ENCODE measurements at places on chromosomes 5 and 9. TPM values are rescaled to one million over a fixed set of nuclear protein-coding genes. Genes with fewer than 3 reads are reported as not detected.
A peak's percentile ranks its signal among the peaks of the same experiment; 100 is the strongest.

DNA sequence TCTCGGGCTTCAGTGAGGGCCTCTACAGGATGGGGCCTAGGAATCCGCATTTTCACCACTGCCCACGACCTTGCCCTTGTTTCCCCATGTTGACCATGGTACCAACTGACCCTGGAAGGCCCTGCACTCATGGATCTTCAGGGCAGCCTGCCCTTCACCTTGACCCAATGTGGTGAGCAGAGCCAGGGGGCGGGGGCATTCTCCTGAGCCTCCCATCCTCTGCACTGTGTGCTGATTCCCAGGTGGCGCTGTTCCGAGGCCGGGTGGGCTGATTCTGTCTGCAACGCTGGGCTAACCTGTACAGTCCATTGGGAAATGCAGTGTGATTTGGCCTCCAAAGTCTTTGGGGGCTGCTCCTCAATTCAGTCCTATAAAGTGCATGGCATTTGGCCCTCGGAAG lies 68.7 kb downstream of the SHB start:
- DNase-seq: no peak

DNA sequence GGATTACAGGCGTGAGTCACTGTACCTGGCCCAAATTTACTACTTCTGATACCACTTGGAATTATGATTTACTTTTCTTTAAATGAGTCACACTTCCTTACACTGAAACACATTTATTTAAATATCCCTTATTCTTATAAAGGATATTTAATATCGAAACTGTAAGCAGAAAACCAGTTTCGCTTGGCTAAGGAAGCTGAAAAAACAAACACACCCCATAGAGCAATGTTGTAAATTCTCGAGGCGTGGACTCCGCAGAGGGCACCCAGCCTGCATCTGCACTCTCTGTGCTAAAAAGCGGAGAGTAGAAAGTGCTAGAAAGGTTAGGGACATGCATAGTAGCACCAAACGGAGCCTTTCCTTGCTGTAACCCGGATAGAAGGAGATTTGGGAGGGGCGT lies 86.5 kb downstream of the HMCN2 start:
- no peak for DNase-seq

DNA sequence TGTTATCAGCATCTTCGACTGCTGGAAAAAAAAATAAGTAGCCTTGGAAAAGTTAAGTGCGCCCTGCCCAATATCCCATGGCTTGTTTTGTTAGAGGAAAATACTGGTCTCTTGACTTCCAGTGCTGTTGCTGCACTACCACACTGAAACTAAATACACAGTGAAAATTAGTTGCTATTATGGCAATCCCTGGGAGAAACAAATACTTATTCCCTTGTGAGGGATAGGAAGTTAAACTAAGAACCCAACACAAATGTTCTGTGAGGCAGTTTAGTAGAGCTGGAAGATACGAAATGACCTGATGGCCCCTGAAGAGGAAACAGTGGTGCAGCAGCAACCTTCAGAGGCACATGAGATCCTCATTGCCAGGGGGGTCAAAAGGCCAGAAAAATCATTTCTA lies 164.0 kb downstream of the ARL15 start:
- DNase-seq: no peak

DNA sequence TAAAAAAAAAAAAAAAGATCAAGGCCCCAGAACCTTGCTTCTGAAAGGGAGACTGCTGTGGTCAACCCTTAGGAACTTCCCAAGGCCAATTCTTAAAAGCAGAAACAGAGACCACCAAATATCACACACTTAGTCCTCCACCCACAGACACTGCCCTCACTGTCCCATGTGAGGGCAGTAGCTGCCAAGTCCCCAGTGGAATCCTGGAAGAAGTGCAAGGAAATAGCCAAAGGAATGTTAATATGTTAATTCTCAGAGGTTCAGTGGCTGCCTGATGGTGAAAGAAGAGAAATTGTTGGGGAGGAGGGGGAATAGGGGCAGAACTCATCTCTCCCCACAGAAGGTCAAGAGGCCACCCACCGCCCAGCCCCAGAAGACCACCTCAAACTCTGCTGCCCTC lies 23.1 kb downstream of the FSTL4 start:
- no peak for DNase-seq

GRCh38 chr9:78115073-78115472 lies 83.5 kb upstream of the GNAQ start:
- DNase-seq: no peak

DNA sequence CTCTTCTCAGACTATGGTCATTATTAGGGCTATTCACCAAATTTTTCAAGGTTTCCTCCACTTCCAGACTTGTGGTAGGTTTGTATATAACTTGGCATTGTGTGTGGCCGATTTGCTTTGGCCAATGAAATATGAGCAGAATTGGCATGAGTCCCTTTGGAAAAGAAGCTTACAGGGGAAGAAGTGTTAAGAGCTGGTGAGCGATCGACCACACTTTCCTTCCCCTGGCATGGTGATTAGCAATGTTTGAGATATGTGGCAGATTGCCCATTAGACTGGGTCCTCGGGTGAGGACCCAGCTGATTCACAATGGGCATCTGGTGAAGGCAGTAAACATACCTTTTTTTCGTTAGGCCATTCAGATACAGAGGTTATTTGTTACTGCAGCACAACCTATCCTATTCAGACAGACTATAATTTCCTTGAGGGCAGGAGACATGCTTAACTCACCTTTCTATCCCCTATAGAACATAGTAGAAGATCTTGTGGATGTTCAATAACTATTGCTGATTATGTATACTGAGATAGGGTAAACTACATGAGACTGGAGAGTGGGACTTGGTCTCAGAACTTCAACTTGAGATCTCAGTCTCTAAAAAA lies 62.8 kb upstream of the KLF9 start:
- DNase-seq: no peak

DNA sequence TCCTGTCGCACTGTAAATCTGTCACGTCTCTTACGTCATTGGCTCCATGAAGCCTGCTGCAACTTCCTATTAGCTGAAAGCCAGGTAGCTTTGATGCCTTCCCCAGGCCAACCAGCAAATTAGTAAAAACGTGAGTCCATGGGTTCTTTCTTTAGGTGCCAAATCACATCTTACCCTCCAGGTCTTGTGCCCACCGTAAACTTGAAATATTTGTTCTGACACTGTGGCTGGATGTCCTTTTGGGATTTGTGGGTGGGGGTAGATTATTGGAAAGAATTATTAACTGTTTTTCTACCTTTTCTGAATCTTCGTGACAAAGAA lies 172.8 kb downstream of the NR3C1 start:
- no peak for DNase-seq

DNA sequence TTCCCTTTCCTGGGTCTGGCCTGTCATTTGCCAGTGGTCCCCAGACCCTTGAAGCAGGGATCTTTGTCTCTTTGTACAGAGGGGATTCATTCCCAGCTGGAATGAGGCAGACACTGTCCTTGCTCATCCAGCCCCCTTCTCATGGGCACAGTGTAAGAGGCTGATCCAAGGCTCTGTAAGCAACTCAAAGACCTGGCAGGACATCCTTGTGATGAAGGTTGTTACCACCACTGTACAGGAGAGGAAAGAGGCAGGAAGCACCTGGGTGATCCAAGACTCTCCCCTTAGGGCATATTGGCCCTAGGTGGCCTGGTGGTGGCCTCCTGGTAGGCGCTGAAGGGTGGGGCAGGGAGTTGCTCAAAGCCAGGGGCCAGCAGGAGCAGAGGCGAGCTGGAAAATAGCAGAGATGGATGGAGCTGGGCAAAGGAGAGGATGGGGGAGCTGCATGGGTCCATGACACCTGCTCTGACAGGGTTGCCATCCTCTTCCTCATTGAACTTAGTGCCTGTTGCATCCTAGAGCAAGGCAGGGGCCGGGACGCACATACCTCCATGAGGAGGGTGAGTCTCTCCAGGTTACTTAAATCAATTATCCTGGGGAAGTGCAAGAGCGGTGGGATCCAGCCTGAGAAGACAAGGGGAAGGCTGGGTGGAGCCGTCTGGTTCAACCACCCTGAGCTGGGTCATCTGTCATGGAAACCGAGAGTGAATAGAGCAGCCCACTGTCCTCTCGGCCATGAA lies 9.8 kb upstream of the GADD45G start:
- no peak for DNase-seq

GRCh38 chr9:77708064-77708815 lies 60.1 kb upstream of the GNA14 start:
- no peak for DNase-seq

- DNase-seq: no peak
Measured at GRCh38 chr9:6567140-6567591, 78.4 kb downstream of the GLDC start.

DNA sequence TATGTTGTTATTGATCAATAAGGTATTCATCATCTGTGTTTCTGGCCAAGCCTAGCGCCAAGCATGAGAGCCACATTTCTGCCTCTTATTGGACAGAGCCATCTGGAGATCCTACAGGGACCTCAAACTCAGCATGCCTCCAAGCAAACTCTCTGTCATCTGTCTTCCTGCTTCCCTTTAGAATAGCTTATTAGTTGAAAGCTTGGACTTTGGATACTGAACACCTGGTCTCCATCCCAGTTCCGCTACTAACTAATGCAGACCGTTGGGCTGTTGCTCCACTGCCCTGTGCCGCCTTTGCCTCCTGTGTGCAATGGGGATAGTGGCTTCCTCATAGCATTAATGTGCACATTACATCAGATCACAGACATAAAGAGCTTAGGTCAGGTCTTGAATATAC lies 65.5 kb downstream of the MAP1B start:
- DNase-seq: no peak

- peak; percentile 87 for DNase-seq
Measured at GRCh38 chr5:72108202-72109061, 1.2 kb downstream of the MAP1B start.

DNA sequence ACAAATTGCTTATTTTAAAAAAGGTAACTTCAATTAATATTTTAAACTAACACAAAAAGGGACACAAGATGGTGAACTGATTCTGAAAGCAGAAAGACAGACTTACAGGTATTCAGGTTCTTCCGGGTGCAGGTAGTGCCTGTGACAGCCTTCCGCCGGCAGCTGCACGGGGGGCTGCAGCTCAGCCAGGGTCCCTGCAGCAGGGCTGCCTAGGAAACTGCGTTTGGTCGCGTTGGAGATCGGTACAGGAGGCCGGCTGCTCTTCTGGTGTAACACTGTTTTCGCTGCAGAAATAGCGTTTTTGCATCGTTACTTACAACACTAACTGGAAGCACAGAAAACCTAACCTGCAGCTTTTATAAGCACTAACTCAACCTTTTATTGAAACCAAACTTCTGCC lies 80.0 kb downstream of the CAMSAP1 start:
- DNase-seq: no peak

DNA sequence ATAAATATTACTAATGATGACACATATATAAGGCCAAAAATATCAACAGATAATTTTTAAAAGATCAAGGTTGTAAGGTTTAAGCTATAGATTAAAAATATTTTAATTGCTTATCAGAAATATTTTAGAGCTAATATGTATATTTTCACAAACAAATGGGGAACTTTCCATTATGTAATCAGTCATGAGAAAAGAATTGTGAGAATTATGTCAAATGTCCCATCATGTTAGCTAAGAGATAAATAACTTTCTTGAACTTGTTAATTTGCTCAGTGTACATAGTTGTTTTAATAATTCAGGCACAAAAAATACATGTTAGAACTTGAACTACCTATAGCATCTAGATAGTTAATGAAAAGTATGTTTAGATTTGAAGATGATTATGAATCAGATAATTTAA lies 67.7 kb downstream of the SYK start:
- DNase-seq: no peak

- DNase-seq: no peak
Measured at GRCh38 chr5:73945505-73945904, 319.5 kb downstream of the ARHGEF28 start.

- no peak for DNase-seq
Measured at GRCh38 chr9:124482431-124483031, 24.7 kb downstream of the NR5A1 start.

GRCh38 chr9:126419475-126419874 lies 92.8 kb downstream of the MVB12B start:
- peak; percentile 37 for DNase-seq

- no peak for DNase-seq
Measured at GRCh38 chr5:175821790-175822211, 49.6 kb upstream of the CPLX2 start.

DNA sequence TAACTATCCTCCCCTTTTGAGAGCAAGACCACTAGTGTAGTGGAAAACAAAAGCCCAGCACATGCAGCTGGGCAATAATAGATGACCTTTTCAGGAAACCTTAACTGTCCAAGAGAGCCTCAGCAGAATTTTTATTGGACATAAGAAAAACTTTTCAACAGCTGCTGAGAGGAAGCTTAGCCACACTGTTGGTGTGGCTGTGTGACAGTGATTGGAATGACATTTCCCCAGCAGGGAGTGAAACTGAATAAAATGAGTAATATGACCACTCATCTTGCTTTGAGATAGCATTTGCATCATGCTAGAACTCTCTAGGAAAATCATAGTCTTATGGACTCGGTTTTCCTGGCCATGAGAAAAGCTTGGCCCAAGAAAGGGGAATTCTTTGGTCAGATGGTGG lies 687.8 kb downstream of the SLCO4C1 start:
- no peak for DNase-seq

DNA sequence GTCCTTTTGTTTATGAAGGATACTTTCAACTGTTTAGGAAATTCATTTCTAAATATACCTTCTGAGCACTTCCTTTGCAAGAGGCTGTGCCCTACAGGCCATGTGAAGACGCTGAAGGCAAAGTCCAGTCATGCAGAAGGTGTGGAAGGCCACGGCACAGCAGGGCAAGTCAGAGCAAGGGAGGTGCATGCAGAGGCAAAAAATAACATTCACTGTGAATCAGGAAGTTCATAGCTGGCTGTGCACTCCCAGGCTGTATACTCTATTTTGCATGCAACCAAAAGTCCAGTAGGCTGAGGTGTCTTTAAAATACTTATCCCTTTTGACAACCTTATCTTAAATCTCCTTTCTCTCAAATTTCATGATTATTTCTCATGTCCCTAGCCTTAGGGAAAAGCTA lies 50.3 kb downstream of the GNAQ start:
- DNase-seq: no peak

- DNase-seq: no peak
Measured at GRCh38 chr9:107471552-107471951, 18.0 kb downstream of the KLF4 start.

DNA sequence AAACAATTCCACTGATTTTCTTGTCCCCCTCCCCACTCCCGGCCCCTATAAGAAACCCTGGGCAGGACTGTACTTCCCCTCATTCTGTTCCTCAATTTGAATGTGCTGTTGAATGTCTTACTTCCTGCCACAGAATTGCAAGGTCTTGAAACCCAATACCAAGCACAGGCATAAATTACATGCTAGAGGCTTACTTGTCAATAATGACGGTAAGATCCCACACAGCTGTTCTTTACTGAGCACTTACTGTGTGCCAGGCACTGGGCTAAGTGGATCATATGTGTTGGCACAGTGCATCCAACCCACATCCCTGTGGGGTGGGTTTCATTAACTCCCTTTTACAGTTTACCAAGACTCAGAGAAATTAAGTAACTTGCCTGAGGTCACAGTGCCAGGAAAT lies 63.4 kb downstream of the MVB12B start:
- DNase-seq: no peak

Gene CSF2
- total RNA-seq: not detected

Gene PDE6A
- 0.22 TPM for total RNA-seq

Gene FAM163B
- total RNA-seq: not detected

Gene STPG3
- 0.58 TPM for total RNA-seq

Gene BTNL9
- total RNA-seq: 38.5 TPM

Gene ZFP2
- total RNA-seq: 0.80 TPM

Gene OMD
- total RNA-seq: 6.4 TPM

Gene FBLL1
- total RNA-seq: not detected

Gene GABRA6
- total RNA-seq: not detected

Gene SLC6A18
- not detected for total RNA-seq

Measured in left ventricle myocardium inferior (tissue), 1 donor.